ENCODE measurements at places on chromosomes 12 and 14.
A peak's percentile ranks its signal among the peaks of the same experiment; 100 is the strongest.

- DNase-seq: no peak
These were observed 24.6 kb downstream of the DAD1 start for GRCh38 chr14:22564463-22564862.

DNA sequence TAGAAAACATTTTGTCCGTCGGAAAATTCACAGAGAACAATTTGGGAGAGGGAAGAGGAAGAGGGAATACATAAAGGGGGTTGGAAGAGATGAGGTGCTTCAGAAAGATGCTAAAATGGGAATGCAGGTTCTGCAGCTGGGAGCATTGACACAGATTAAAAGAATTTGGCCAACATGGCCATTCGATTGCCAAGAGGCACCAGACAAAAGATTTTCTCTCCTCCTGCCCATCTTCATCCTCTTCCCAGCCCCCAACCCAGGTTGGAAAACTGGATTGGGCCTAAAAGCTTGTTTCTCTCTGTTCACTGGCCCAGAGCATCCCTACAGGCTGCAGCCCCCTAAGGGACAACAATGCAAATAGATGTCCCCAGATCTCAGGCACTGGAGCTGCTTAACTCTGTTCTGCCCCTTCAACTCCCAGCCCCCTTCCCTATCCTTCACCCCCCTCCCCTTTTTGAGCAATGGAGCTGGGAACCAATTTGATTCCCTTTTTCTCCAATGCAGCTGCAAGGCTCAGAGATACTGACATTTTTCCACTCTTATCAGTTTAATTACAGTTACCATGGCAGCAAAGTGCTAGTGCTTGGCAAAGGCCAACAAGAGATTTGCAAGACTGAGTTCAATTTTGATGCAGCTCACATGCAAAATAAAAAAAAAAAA is 1.9 kb downstream of the LMO3 start:
- no peak for DNase-seq

- DNase-seq: peak; percentile 20
These were observed 100.9 kb downstream of the DICER1 start for GRCh38 chr14:95056476-95056875.

DNA sequence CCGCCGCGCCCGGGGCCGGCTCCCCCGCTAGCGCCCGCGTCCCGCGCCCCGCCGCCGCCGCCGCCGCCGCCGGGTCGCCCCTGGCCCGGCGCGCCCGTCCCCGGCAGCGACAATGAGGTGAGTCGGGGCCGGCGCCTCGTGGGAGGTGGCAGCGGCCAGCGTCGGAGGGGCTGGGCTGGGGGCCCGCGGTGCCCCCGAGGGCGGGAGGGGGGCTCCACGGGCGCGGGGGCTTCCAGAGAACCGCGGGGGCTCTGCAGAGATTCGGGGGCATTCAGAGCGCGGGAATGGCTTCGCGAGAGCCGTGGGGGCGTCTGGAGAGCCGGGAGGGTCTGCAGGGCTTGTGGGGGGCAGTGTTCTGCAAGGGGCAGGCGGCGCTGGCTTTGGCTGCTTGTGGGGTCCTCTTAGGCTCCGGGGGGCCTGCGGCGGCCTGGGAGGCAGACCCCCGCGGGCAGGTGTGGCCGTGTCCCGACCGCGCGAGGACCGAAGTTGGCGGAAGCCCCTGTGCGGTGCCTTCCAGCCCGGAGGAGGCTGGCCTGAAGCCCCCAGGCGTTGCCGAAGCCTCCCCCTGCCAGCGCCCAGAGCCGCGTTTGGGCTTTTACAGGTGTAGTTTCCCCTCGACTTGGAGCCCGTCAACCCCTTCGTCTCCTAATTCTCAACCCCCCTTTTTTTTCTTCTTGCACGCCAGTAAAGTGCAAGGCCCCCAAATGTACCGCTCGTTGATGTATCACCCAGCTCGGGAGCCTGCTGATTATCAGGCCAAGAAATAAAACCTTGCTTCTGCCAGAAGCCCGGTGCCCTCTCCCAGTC is 93.1 kb upstream of the EVL start:
- peak; percentile 73 for DNase-seq

DNA sequence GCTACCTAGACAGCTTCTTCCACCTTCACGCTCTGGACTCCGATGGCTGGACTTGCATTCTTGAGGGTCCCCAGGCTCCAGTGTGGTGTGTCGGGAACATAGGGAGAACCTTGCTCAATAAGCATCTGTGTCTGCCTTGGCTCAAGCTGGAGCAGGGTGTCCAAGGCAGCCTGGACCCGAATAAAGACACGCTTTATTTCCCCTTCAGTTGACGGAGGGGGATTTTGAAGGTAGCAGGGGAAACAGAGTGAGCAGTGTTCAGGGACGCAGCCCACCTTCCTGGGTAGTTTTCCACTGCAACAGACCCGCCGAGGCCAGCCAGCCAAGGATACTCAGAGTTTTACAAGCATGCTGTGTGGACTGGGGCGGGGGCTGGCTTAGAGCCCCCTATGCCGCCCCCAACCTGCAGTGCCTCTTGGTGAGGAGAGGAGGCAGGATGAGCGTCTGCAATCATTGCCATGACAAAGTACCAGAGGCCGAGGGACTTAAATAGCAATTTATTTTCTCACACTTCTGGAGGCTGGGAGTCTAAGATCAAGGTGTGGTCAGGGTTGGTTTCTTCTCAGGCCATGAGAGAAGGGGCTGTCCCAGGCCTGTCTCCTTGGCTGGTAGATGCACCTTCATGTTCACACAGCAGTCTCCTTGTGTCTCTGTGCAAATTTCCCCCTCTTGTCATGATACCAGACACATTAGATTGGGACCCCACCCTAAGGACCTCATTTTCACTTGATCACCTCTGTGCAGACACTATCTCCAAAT is 201.2 kb downstream of the CHST11 start:
- DNase-seq: no peak

- DNase-seq: no peak
These were observed 17.9 kb upstream of the P2RX7 start for GRCh38 chr12:121114806-121115205.

- DNase-seq: no peak
These were observed 104.5 kb upstream of the MED13L start for GRCh38 chr12:116381744-116382685.

DNA sequence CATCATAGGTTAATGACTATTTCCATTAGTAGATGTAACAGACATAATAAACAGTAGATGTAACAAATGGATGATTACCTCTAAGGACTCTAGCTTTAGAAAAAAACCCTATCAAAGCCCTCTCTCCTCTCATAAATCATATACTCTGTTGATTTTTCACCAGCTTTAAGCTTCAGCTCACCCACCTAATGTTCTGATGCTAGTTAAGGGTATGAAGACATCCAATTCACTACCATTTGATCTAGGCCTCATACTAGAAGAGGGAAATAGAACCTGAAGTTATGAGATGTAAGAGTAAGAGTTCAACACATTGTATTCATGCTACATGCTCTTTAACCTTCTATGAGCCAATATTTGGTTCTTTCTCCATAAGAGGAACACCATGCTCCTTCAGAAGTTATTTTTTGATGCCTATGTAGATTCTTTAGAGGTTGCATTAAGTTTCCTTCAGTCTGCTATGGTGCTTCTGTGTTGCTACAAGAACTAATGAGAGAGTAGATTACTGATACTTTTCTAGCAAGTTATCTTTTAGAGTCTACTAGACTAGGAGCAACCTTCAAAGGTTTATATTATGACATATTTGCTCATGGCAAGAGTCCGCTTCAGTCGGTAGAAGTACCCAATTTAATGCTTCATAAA is 16.0 kb downstream of the A2M start:
- no peak for DNase-seq

DNA sequence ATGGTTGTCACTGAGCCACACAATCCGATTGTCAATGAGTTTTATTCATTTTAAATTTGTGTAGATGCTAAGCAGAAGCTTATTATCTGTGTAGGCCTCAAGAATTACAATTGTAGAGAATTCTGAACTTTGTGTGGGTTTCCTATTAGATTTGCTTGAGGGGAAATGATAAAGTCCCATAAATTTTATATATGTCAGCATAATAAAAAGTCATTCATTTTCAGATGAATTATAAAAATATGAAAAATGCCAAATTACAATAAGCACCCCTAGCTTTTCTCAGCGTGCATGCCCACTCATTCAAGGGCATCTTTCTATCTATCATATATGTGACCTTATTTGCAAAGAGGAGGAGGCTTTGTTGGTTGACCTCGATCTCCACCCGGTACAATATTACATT is 1041.1 kb upstream of the FOXG1 start:
- no peak for DNase-seq

DNA sequence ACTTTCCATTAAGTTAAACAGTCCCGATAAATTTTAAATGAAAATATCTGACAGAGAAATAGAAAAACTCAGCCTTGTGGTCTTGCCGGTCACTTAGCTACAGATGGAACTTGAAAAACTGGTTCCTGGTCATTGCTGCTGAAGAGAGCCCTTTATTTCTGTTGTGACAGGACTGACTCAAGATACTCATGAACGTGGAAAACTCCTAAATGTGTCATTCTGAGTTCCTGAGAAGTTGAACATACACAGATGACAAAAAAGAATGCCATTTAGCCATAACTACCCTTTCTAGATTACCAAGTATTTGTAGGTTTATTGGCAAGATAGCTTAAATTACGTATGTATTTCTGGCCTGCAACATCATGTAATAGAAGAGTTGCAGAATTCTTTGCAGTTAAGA is 134.2 kb downstream of the HMGA2 start:
- DNase-seq: peak; percentile 59

GRCh38 chr12:12020762-12021161 is 50.0 kb upstream of the BCL2L14 start:
- no peak for DNase-seq

DNA sequence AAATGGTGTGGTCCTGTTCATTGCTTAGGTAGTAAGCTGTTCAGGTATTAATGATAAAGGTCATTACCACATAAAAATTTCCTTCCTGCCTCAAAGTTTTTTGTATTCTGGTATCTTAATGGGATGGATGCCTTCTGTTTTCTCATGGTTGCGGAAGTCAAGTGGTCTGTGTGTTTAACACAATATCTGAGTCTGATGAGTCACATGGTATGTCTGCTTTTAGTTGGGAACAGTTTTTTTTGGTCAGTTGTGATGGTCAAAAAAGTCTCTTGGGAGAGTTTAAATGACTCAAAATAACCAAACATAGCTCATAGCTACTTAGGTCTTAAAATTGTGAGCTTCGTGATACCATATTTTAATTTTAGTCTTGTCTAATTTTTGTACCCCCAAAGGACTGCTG is 40.7 kb downstream of the STK38L start:
- no peak for DNase-seq

DNA sequence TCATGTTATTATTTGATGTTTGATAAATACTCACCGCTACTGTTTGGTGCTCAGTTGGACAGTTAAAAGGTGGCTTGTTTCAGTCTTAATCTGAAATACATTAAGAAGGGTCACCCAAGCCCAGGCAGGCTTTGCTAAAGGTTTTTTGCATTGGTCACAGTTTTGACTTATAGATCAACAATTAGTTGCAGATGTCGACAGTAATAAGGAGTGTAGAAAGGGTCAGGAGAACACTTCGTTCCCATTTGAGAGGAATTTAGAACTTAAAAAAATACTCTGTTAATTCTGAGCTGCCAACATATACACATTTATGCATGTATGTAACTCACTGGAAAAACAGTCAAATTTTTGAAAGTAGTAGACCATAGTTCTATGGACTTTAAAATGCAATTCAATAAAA is 130.3 kb downstream of the TMEM30B start:
- no peak for DNase-seq

DNA sequence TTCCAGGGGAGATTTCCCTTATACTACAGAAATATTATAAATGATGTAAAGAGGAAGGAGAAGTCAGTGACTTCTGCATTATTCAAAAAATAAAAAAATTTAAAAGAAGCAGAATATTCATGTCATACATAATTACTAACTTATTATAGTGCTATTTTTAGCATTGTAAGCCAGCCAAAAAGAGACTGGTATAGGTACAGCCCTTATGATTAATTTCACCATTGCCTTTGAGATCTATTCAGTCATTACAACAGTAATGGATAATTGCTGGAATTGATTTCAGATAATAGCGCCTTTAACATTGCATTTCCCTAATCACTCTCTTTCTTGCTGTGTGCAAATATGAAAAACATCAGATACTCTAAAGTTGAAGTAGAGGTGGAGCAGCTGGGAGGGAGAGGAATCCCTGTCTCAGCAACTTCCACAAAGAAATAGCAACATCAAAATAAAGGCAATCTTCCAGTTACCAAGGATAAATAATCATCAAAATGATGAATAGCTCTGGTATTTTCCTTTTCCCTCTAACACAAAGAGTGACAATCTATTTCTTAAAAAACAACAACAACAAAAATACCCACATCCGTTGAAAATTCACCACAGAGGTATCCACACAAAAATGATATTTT is 71.8 kb upstream of the OVCH1 start:
- DNase-seq: no peak

DNA sequence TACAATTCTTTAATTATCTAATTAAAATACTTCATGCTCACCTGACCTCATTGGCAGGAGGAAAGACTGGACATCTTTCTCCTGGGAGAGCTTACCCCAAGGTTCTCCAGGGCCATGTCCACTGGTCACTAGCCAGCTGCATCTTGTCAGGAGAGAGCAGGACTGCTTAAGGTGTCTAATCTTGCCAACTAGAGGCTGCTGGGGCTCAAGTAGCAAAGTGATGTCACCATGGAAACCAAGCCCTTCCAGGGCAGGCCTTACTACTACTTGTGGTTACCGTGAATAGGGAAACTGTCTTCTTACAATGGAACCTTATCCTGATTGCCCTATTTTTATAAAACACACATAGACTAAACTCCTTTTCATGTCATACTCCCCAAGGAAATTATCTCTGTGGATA is 376.4 kb downstream of the SNAPC1 start:
- DNase-seq: no peak
